Right atrium auricular region (tissue), 2 donors: ENCODE measurements at places on chromosomes 3 and 15. TPM values are rescaled to one million over a fixed set of nuclear protein-coding genes. Genes with fewer than 3 reads are reported as not detected.

The ATP13A4 gene
- not detected for total RNA-seq

The OR5K2 gene
- total RNA-seq: not detected

The CLEC3B gene
- 138 TPM for total RNA-seq

GRCh38 chr3:100880845-100881244, 112.4 kb downstream of the ABI3BP start:
- no peak for DNase-seq

DNA sequence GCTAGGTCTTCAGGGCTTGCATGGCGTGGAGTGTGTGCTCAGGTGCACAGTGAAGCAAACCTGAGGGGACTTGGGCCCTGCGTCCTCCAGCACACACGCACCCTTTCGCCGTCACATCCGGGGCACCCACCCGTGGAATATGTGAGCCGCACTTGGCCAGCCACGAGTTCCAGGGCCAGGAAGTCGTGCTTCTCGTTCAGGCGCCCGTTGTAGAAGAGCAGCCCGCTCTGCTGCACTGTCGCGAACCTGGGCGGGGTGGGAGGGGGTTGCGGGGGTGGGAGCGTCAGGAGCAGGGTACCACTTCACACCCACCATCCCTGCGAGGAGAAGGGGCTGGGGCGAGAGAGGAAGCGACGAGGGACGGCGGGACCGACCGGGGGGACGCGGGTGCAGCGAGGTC, 7.1 kb downstream of the CELSR3 start:
- DNase-seq: no peak

DNA sequence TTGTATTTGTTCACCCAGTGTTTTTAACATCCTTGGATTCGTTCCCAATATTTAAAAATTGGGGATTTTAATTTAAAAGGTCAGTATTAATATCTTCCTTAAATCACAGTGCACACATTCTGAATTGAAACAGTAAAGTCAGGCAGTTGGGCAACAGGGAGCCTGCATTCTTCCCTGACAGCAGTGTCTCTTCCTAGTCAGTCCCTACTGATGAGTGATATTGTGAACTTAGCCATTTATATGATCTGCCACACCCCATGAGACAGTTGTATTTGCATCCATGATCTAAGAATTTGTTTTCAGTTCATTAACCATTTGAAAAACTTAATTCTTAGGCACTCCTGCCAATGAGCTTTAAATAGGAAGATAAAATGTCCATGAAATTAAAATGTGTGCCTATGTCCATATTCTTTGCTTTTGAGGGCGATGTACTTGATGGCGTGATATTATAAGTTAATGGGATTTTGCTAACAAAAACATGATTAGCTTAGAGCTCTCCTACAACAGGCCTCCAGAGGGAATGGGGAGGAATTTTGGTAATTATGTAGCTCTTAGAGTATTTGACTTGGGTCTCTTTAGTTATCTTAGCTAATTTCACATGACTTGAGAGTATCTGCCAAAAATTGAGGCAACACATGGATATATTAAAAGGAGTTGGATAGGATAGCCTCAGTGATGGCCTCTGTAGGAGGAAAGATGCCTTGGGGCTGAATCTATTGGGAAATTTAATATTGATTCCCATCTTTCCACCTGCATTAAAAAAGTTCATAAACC, 219.3 kb downstream of the PTPRG start:
- no peak for DNase-seq

DNA sequence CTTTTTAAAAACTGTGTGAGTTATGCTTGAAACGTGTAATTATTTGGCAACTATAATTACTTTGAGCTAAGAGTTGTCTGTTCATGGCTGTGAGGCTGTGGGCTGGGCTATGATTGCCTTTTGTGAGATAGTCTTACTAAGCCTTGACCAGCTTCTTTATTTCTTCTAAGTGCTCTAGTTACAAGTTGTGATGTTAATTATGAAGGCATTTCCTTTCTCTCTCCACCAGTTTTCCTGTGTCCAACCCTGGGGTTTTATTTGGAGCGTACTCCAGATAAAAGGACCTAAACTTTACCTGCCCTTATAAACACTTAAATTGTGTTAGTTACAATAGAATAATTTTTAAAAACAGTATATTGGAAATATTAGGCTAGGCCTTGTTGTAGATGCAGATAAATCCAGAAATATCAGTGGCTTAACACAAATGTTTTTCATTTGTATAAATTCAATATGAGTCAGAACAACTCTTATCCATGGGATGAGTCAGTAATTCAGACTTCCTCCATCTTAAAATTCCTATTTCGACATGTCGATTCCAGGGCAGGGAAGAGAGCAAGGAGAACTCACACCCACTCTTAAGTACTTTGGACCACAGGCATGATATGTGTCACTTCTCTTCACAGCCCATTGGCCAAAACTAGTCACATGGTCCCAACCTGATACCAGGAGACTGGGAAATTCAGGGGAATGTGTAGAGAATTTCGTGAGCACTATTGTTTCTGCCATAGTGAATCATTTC, 17.0 kb downstream of the TMEM62 start:
- DNase-seq: no peak

DNA sequence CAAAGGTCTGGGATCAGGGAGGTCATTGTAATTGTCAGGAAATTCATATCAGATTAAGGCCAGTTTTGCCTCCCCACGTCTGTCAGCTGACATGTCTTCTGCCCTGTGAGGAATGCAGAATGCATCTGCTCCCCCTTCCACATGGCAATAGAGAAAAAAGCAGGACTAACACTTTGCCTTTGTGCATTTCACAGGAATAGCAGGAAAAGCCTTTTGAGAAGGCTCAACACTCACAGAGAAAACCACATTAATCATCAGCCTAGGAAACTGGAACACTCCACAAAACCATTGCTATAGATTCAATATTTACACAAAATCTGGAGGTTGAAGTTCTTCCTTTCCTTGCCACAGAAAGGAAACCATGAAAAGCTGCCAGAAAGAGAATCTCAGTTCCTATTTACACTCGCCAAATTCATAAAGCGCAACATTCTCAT, 165.2 kb upstream of the HES1 start:
- no peak for DNase-seq

DNA sequence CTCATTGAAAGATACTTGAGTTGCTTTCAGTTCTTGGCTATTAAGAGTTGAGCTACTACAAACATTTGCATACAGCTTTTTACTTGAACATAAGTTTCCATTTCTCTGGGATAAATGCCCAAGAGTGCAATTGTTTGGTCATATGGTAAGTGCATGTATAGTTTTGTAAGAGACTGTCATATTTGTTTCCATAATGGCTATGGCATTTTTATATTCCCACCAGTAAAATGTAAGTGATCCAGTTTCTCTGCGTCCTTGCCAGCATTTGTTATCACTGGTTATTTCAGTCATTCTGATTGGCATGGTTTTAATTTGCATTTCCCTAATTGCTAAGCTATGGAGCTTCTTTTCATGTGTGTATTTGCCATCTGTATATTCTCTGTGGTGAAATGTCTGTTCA, 22.5 kb downstream of the C3orf80 start:
- DNase-seq: no peak

DNA sequence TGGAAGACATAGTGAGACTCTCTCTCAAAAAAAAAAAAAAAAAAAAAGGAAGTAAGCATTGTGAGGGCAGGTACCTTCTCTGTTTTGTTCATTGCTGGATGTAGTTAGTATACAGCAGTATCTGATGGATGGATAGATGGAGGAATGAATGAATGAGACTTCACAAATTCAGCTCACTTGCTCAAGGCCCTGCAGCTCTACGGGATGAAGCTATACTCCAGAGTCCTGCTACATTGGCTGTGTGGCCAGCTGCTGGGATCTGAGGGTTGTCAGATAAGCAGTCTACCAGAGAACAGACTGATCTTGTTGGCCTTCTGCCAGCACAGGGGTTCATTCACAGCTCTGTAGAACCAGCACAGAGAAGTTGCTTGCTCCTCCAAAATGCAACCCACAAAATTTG, 35.0 kb downstream of the MLH1 start:
- peak; percentile 78 for DNase-seq

- DNase-seq: no peak
Observed at GRCh38 chr15:76393614-76394013, 57.0 kb downstream of the ISL2 start.

GRCh38 chr3:138327831-138328230, 1.8 kb downstream of the NME9 start:
- no peak for DNase-seq

- no peak for DNase-seq
Observed at GRCh38 chr3:183308751-183309150, 55.7 kb downstream of the B3GNT5 start.

DNA sequence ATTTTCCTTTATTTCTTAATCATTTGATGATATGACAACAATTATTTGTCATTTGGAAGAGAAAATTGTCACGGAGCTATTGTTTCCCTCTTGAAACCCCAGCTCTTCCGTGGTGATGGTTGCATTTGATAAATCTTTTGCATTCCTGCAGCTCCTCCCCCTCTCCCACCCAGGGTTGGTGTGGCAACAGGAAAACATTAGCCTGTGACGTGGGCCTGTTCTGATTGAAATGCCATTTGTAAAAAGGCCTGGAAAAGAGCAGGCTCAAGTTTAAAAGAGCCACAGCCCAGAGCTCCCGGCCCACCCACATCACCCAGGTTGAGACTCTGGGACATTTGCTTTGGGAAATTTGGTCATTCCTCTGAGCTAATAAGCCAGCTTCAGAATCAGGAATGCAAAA, 282.5 kb downstream of the RPLP1 start:
- DNase-seq: peak; percentile 69
